ENCODE measurements at places on chromosomes 1 and 21.
A peak's percentile ranks its signal among the peaks of the same experiment; 100 is the strongest.

DNA sequence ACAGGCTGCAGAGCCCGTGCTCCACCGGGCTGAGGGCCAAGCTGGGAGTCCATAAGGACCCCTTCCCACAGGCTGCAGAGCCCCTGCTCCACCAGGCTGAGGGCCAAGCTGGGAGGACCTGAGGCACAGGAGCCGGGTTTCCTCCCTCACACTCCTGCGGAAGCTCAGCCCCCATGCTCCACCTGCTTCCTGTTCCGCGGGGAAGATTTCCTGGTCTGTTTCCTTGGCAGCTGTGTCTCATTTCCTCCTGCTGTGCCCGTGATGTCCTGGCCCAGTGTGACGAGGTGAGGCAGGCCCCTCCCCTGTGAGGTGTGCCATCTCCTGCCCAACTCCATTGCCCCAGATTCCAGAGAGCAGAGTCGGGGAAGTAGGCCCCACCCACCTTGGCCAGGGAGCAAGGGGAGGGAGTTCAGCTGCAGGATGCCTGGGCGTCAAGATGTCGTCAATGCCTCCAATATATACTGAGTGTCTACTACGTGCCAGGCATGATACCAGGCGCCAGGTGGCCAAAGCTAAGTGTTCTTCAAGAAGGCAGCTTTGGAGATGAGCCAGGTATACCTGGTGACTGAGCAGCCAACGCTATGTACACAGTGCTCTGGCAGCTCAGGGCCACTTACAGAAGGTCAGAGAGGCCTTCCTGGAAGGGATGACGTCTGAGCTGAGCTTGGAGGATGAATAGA, 58.8 kb downstream of the NAV1 start:
- peak; percentile 92 for DNase-seq

- no peak for DNase-seq
These were observed 135.1 kb downstream of the CLIC6 start for GRCh38 chr21:34803782-34804370.

- no peak for DNase-seq
These were observed 12.6 kb downstream of the CD2 start for GRCh38 chr1:116766616-116767469.

DNA sequence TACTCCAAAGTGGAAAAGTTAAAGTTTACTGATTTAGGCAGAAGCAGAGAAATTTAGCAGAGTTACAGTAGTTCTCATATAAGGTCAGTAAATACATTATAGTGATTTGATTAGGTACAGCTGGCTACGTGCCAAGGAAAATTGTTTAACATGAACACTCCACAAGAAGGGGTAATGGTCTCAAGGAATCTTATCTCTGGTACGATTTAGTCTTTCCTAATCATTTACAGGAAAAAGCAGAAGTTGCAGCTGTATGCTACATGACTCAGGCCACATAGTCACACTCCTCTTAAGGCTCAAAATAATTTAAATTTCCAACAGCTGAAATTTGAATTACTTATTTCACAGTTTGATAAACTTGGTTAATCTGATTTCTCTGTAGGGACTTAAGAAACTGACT, 36.9 kb upstream of the OR2B11 start:
- DNase-seq: no peak

GRCh38 chr21:37580666-37581065, 214.1 kb downstream of the DYRK1A start:
- no peak for DNase-seq

- no peak for DNase-seq
These were observed 11.9 kb downstream of the RAVER2 start for GRCh38 chr1:64756770-64757169.

DNA sequence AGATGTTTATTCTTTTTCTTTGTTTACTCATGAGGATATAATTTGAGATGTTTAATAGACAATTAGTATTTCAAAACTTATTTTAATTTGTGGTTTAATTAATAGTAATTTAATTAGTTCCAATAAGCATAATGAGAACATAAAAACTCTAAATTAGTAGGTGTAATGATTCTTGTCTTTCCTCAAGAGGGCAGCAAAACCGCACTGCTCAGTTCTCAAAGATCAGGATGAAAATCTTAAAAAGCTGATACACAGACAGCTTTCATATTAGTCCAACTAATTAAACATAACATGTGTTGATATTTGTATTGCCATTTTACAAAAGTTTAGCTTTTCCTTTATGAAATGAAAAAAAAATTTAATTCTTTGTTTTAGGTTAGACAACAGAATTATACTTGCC, 106.7 kb upstream of the C21orf91 start:
- no peak for DNase-seq

DNA sequence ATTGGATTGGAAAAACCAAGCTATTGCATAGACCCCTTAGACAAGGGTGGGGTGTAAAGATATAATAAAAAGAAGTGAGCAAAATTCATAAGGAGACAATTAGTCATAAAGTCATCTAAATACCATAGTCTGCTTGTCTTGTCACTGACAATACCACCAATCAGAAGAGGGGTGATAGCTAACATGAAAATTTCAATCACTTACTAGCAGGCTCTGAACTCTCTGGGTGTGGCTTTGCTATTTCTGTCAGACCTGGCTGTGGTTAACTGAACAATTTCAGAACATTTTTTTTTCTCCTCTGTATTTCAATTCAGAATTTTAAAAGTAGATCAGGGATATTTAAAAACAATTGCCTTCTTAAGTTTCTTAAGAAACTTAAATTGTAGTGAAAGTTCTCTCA, 158.5 kb upstream of the PRMT6 start:
- DNase-seq: no peak

- no peak for DNase-seq
These were observed 220.7 kb downstream of the HLX start for GRCh38 chr1:221099747-221100595.

GRCh38 chr1:3775490-3776230, 3.1 kb downstream of the SMIM1 start:
- peak; percentile 77 for DNase-seq

GRCh38 chr1:162823231-162823630, 32.7 kb downstream of the HSD17B7 start:
- no peak for DNase-seq

DNA sequence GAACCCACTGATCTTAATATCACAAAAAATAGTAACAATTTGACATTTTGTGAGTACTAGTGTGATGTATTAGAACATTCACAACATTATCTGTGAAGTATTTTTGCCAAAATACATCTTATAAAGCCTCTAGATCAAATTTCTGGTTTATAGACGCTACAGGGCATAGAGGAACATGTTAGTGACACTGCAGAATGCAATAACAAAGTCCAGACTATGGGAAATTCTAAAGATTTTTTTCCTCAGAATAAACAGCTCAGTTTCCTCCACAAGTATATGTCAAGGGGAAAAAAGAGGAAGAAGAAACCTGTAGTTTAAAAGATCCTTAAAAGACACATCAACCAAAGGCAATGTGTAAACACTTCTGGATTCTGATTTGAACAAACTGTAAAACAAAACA, 26.4 kb upstream of the MROH9 start:
- no peak for DNase-seq

- DNase-seq: no peak
These were observed 31.1 kb downstream of the RRP1 start for GRCh38 chr21:43820466-43820865.

GRCh38 chr1:91245435-91245834, 159.2 kb downstream of the HFM1 start:
- no peak for DNase-seq

DNA sequence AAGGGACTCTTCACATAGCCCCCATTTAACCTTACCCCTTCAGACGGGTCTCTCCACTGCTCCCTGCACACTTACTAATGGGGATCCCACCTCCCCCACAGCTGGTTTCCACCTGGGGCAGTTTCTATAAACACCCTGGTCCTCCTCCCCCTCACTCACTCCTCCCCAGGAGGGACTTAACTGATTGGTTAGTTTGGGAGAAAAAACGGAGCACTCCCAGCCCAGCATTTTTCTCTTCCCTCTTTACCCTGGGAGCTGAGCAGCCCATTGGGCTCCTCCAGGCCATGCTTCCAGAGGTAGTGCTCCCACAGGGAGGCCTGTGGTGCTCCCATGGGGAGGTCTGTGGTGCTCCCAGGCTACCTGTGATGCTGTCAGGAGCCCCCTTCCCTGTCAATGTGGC, 93.7 kb downstream of the MIS18A start:
- no peak for DNase-seq

GRCh38 chr1:245188403-245188802, 33.6 kb downstream of the KIF26B start:
- DNase-seq: no peak

DNA sequence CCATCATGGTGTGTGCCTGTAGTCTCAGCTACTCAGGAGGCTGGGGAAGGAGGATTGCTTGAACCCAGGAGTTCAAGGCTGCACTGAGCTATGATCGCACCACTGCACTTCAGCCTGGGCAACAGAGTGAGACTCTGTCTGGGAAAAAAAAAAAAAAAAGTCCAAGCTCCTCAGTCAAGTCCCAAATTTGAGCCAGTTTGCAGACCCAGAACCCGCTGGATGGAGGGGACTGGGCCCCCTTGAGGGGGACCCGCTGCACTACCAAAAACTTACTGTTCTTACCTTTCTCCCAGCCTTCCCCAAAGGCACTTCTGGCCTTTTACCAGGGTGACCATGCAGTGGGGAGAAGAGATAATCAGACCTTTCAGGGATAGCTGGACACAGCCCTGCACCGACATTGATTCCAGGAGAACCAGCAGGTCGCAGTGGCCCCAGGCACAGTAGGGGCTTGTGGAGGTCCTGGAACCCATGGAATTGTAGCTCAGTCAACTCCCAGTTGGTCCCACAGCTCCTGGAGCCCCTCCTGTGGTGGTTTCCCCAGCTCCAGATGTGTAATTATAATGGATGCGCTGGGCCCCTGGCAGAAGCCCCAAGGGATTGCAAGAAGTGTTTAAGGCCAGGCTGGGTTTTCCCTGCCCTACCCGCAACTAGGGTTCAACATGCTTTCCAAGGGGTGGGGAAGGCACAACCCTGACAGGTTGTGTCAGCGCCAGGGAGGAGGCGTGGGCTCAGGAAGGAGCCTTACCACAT, 4.1 kb upstream of the WNT9A start:
- peak; percentile 31 for DNase-seq

- DNase-seq: no peak
These were observed 393.3 kb downstream of the NPHP4 start for GRCh38 chr1:5598824-5599395.

DNA sequence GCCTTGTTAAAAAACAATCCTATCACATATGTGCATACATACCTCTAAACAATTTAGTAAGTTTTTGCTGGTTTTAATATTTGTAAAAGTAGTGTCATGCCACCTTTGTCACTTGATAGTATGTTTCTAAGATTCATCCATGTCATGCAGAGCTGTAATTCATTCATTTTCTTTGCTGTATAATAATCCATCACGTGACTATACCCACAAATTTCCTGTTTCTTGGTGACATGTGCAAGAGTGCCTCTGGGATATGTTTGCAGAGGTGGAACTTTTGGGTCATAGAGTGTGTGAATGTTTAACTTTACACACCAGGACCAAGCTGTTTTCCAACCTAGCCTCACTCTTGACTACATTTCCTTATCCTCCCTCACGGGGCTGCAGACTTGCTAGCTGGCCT, 62.9 kb downstream of the ZSCAN20 start:
- no peak for DNase-seq

- DNase-seq: no peak
These were observed 53.8 kb downstream of the STUM start for GRCh38 chr1:226602186-226603021.

DNA sequence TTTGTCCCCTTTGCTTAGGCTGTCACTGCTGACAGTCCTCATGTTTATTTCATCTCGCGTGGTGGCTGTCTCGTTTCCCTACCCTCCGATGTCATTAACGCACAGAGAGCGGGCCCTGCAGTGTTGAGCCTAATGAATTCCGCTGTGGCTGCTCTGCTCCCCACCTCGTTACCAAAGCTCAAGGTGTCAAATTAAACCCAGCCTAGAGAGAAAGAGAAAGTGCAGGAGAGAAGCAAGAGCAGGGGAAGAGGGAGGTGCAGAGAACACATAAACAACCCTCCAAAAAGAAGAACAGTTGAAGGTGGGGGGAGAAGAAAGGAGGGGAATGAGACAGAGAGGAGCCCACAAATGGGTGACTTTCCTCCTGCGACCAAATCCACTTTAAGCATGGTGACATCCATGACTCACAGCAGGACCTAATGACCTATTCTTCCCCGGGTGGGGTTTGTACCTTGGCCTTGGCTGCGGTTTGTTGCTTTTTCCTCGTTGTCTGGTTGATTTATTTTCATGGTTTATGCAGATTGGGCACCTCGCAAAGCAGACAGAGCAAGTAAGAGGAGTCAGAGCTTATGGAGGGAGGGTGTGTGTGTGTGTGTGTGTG, 92.5 kb downstream of the PBX1 start:
- DNase-seq: no peak

DNA sequence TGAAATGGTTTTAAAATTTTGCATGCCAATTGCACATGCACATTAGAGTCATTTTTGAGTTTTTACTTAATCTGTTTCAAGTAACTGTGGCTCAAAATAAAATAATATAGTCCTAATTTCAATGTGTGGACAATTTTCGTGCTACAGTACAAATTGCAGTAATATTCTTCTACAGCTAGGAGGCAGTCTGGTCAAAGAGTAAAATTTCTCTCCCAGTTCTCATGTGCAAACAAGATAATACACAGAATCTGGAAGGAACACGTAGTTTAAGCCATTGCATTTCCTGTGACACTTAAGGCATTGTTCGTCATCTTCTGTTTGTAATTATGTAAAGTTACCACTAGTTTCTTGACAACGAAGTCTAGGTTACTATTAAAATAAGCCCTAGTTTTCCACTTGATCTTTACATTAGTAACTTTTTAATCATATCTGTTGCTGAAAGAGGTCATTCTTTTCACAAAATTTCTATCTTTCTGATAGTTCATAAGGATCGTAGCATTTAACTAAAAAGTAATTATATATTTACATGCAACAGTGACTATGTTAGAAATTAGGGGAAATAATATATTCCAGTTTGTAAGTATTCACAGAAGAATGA, 28.9 kb downstream of the ODR4 start:
- no peak for DNase-seq

DNA sequence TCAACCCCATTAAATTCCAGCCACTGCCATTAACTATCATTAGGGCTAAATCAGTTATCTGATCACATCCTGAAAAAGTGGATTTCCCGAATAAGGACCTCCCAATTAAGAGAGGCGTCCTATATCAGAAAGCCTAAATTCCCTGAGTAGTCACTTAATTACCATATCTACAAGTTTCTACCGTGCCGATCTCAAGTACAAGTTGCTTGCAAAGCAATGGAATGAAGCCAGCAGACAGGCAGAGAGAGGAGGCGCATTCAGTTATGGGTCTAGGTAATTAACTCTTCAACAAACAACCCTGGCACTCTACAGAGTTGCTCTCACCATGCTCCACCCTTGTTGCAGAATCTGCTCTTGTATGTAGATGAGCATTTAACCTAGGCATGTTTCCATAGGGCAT, 494.6 kb upstream of the RUNX1 start:
- DNase-seq: no peak

- DNase-seq: no peak
These were observed 3.5 kb downstream of the PIK3CD start for GRCh38 chr1:9654834-9655723.

- DNase-seq: no peak
These were observed 1.0 kb upstream of the PERM1 start for GRCh38 chr1:982765-983436.

GRCh38 chr1:20371883-20372282, 81.2 kb downstream of the VWA5B1 start:
- DNase-seq: no peak

- DNase-seq: peak; percentile 50
These were observed 730 bp downstream of the NOS1AP start for GRCh38 chr1:162070094-162070748.
